ENCODE measurements at places on chromosomes 4 and X.
A peak's percentile ranks its signal among the peaks of the same experiment; 100 is the strongest.

DNA sequence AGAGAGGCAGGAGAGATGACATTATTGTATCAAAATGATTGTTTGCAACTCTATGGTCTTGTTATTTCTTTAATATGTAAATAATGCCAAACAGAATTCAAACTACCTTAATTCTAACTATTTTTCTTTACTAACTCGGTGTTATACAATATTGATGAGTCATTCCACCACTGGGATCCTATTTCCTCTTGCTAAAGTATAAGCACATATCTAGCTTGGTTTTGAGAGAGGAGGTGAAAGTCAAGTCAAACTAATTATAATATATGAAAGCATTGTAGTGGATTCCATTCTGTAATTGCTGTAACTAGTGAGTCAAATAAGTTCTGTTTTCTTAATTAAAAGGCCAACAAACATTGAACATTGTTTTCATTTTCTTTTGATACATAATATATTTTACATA lies 837.6 kb downstream of the PDHA2 start:
- no peaks in the 10 kb centered on the region for H3K36me3 ChIP-seq
- no peak overlapping the region for H3K27ac ChIP-seq
- H3K4me3 ChIP-seq = no peak overlapping the region
- H3K27me3 ChIP-seq = no peaks in the 10 kb centered on the region

DNA sequence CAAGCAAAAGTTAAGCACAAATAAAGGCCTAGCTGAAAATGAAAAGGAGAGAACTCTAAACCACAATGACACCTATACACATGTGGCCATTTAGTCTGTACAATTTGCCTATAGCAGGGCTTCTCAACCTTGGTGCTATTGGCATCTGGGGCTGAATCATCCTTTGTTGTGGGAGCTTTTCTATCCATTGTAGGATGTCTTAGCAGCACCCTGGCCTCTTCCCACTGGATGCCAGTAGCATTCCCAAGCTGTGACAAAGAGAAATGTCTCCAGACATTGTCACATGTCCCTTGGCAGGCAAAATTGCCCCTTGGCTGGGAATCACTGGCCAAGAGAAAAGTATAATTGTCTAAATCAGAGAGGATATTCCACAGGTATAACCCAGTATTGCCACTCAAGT lies 13.5 kb upstream of the PRPS2 start:
- no peaks in the 10 kb centered on the region for H3K4me1 ChIP-seq
- no peaks in the 10 kb centered on the region for H3K36me3 ChIP-seq

DNA sequence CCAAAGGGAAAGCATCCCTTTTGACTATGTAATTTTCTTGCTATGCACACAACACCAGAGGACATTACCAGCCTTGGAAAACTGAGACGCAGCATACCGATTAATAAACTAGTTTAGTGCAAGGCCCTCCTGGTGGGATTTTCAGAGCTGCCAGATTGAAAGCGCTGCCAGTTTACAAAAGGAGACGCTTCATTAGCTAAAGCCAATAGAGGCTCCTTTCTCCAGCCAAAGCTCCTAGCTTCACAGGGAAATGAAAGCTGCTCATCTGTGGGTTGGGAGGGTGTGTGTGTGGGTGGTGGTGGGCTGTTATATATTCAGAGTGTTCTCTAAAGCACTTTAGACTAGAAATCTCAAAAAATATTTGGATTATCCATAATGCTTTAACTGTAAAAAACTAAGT lies 32.4 kb downstream of the SPANXN4 start:
- no peaks in the 10 kb centered on the region for H3K27me3 ChIP-seq
- H3K27ac ChIP-seq = no peak overlapping the region
- no peaks in the 10 kb centered on the region for H3K4me1 ChIP-seq
- H3K4me3 ChIP-seq = no peak overlapping the region
- DNase-seq = no peak

DNA sequence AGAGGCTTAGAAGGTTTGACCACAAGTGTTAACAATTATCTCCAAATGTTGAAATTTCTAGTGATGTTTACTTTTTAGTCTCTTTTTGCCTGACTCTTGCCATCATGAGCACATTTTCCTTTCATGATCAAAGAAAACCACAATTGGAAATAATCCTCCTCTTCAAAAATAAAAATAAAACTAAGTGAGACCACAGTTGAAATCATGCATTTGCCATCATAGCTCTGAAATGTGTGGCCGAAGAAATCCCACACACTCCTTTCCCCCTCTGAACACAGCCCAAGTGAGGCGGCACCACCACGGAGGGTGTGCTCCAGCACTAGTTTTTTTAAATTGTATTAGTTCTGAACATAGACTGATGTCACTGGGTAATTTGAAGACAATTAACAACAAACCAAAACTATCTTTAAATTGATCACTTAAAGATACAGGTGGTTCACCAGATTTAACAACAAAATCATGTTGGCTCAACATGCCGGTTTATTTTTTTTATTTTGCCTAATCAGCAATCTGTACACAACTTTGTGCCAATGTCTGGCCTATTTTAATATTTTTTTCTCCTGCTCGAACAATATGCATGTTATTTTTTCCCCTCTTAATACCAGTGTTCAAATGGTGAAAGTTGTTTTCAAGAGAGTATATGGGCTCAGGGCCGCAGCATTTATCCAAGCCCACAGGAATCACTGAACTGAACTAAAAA lies 17.6 kb downstream of the APBB2 start:
- no peak for DNase-seq
- no peaks in the 10 kb centered on the region for H3K36me3 ChIP-seq
- no peak overlapping the region for H3K4me3 ChIP-seq
- H3K27ac ChIP-seq = no peak overlapping the region

GRCh38 chrX:40148385-40149285 lies 50.9 kb upstream of the BCOR start:
- no peaks in the 10 kb centered on the region for H3K36me3 ChIP-seq
- no peak overlapping the region for H3K4me3 ChIP-seq
- peaks cover 25% of the 10 kb centered on the region for H3K4me1 ChIP-seq

- no peaks in the 10 kb centered on the region for H3K27me3 ChIP-seq
- H3K4me1 ChIP-seq = peaks cover 5% of the 10 kb centered on the region
- no peak overlapping the region for H3K27ac ChIP-seq
- H3K4me3 ChIP-seq = no peak overlapping the region
- DNase-seq = no peak
Observed at GRCh38 chrX:154036513-154036912, 16.8 kb upstream of the IRAK1 start.

GRCh38 chrX:9656871-9657270 lies 108.8 kb downstream of the GPR143 start:
- no peak overlapping the region for H3K4me3 ChIP-seq
- H3K36me3 ChIP-seq = peaks cover 18% of the 10 kb centered on the region
- no peak for DNase-seq
- no peaks in the 10 kb centered on the region for H3K27me3 ChIP-seq

DNA sequence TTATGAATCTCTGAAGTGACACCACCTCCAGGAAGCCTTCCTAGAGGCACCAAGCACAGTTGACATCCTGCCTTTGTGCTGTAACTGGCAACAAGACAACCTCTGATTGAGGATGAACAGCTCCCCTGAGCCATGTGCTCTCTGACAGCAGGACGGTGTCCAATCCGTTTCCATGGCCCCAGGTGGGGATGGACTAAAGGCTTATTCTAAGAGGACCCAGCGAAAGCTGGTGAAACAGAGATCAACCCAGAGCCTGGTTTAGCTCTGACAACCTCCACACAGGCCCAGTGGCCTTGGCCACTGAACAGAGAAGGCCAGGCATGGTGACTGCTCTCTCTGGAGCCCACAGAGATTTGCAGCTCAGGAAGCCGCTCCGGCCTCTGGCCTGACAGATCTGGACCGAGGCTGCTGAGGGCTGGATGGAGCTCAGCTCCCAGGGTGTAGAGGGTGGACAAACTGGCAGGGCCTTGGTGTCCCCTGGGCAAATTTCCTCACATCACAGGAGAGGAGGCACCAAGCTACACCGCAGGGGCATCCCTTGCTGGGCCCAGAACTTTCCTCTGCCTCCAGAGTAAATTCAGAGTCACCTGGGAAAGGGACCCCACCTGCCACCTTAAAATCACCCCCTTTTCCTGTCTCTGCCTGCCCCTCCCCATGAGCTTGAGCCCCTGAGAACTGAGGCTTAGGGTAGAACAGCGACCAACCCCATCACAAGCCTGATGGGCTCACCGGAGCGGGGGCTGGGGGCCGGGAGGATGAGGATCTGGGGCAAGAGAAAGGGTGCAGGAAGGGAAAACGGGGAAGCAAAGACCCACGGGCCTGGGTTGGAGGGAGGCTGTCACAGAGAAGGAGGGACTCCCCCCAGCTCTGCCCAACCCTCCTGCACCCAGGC lies 40.2 kb downstream of the HMX1 start:
- H3K27ac ChIP-seq = no peak overlapping the region
- no peaks in the 10 kb centered on the region for H3K36me3 ChIP-seq
- H3K27me3 ChIP-seq = peaks cover 30% of the 10 kb centered on the region
- no peaks in the 10 kb centered on the region for H3K4me1 ChIP-seq
- peak; percentile 39 for DNase-seq
- H3K4me3 ChIP-seq = no peak overlapping the region

GRCh38 chr4:127244515-127244914 lies 388.2 kb upstream of the INTU start:
- H3K27me3 ChIP-seq = no peaks in the 10 kb centered on the region
- no peak overlapping the region for H3K4me3 ChIP-seq
- no peaks in the 10 kb centered on the region for H3K4me1 ChIP-seq
- H3K27ac ChIP-seq = no peak overlapping the region
- DNase-seq = no peak

DNA sequence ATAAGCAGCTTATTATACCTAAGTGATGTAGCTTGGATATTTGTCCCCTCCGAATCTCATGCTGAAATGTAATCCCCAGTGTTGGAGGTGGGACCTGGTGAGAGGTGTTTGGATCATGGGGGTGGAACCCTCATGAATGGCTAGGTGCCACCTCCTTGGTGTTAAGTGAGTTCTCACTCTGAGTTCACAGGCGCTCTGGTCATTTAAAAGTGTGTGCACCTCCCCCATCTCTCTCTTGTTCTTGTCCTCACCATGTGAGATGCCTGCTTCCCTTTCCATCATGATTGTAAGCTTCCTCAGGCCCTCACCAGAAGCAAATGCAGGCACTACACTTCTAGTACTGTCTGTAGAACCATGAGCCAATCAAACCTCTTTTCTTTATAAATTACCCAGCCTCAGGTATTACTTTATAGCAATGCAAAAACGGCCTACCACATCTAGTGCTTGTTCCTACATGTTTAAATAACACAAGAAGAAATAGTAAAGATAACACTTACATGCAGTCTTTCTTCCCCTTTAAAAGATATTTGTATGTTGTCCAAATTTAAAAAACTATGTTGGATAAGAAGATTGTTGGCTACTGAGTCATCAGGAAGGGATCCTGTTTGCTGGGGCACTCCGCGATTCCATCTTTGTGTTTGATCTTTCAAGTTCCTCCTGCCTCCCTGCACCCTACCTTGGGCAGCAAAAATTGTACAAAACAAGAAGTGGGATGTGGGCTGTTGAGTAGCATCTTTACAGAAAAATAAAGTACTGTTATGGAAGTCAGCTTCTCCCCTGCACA lies 29.7 kb downstream of the PPP1R2C start:
- DNase-seq = no peak
- H3K27me3 ChIP-seq = no peaks in the 10 kb centered on the region
- H3K36me3 ChIP-seq = no peaks in the 10 kb centered on the region
- H3K4me3 ChIP-seq = no peak overlapping the region

All from tibial artery (tissue), 4 donors.